T-helper 1 cell (primary cell): ENCODE measurements at places on chromosomes 1 and 21.

- no peak for DNase-seq
These were observed 91.6 kb upstream of the UBE2U start for GRCh38 chr1:64111787-64112186.

DNA sequence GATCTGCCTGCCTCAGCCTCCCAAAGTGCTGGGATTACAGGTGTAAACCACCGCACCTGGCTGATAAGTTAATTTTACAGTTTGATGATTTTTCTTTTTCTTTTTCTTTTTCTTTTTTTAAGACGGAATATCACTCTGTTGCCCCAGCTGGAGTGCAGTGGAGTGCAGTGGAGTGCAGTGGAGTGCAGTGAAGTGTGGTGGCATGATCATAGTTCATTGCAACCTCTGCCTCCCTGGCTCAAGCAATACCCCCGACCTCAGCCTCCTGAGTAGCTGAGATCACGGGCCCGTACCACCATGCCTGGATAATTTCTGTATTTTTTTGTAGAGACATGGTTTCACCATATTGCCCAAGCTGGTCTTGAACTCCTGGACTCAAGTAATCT is 84.4 kb upstream of the CXADR start:
- no peak for DNase-seq

GRCh38 chr1:155976913-155977689 is 1.2 kb downstream of the ARHGEF2 start:
- DNase-seq, result no peak

- no peak for DNase-seq
These were observed 594.7 kb upstream of the CAMK1G start for GRCh38 chr1:208988811-208989222.

DNA sequence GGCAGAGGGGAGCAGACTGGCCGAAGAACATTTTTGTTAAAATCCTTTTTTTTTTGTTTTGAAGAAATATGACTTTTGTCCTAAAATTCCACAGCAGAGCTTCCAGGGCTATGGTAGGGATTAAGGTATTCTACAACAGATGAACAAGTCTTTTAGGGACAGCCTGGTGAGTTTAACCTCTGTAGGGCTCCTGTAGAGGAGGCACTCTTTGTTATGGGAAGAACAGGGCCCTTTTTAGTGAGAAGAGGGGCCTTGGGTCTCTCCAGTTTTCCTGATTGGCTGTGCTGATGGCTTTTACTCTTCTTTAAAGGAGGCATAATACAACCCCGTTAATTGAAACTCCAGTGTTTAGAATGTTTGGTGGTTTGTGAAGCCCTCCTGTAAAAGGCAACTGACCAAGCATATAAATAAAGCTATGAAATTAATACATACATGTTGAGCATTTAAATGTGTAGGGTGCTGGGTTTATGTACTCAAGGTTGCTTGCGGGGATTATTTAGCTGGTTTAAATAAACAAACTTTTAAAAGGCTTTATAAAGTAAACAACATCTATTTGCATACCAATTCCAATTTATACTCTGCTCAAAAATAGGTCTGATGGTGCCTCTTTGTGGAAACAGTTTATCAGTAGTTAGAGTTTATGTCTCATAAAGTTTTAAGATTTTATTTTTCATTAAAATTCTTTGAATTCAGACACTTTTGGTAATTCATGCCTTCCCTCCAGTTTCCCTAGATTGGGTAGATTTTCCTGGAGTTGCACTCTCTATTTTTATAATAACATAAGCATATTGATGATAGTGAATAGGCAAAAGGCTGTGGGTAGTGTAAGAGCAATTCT is 46.5 kb downstream of the PBX1 start:
- DNase-seq, result no peak

GRCh38 chr1:197733324-197733723 is 42.0 kb downstream of the DENND1B start:
- no peak for DNase-seq

- DNase-seq, result no peak
These were observed 118.1 kb downstream of the EPHB2 start for GRCh38 chr1:22828484-22829308.

DNA sequence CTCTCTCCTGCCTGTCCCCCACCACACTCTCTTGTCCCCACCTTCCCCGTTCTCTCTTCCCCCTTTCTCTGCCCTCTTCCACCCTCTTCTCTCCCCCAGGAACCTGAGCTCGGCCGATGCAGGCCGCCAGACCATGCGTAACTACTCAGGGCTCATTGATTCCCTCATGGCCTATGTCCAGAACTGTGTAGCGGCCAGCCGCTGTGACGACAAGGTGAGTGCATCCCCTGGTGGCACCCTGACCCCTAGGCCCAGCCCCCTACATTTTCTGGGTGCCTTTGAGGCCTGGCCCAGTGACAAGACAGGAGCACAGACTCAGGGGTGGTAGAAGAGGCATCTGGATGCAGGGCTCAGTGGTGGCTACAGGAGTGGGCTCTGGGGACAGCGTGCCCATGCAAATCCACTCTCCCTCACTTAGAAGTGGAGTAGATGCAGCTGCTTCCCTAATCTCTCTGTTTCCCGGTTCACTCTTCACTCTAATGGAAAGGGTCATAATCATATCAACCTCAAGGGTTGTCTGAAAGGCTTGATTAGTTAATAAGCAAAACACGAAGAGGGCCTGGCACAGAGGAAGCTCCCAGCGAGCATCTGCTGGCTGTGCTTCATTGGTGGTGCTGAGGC is 37.0 kb downstream of the PKP1 start:
- DNase-seq, result no peak

DNA sequence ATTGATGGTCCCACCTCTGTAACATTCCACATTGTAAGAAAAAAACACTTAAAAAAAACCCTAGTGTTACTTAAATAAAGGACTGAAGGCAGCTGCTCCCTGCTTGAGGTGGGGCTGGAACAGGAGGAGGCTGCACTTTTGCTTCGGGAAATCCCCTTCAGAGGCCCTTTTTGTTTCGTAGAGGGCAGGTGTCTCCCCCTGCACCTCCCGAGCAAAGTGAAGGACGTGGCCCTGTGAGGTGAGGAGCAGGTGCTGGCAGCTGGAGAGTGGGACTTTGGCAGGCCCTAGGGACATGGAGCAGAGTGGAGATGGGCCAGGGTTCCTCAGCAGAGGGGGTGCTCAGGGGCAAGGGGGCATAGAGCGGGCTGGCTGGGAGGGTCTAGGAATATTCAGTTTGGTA is 33.4 kb upstream of the WNT4 start:
- DNase-seq, result no peak

DNA sequence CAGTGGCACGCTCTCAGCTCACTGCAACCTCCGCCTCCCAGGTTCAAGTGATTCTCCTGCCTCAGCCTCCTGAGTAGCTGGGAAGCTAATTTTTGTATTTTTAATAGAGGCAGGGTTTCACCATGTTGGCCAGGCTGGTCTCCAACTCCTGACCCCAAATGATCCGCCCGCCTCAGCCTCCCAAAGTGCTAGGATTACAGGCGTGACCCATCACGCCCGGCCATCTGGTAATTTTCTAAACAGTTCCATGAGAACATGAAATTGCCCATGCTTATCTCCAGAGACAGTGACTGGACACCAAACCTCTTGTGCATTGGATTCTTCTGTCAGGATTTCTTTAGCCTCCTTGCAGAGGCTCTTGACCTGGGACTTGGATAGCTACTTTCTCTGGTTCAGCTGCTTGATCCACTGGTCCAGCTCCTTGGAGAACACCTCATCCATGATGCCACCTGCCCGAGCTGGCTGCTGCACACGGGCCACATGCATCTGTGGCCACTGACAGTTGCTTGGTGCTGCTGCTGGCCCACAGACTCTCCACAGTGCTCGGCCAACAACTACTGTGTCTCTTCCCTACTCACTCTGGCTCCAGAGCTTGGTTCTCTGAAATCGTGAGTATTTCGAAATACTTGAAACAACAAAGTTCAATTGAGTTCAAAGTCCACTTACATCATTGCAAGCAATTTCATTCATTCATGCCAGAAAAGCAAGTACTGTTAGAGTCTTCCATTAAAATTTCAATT is 40.0 kb upstream of the CTPS1 start:
- no peak for DNase-seq

- DNase-seq, result no peak
These were observed at the start of gene CHI3L1 for GRCh38 chr1:203186446-203187303. CHI3L1 (minus strand) TSS chr1:203186704; CDS start chr1:203186623, 81 bp downstream.

DNA sequence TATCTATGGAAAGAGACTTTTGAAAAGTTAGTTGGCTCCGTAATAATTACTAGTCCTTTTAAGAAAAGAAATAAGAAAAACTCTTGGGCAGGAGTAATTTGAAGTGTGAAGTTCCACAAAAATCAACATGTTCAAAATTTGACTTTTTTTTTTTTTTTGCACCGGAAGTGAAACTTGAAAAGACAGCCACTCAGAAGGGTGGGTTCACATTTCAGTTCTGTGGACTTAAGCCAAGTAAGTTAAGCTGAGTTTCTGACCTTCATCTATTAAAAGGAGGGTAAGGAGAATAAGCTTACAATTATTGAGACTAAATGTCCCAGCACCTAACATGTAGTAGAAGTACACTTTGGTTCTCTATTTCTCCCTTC is 11.0 kb downstream of the RO60 start:
- DNase-seq, result no peak

DNA sequence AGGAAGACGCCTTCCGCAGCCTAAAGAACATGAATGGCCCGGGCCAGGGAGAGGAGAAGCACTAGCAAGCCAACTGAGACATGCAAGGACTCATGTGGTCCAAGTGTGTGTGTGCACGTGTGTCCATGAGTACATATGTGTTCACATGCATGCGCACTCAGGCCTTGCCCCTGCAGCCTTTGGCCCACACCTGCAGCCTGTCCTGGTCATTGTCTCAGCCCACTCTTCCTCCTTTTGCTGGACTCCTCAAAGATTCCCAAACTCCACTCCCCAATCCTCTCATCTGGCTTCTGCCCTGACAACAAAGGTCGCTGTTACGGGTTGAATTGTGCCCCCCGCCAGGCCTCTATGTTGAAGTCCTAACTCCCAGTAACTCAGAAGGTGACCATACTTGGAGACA is 21.9 kb downstream of the CDCA8 start:
- DNase-seq, result no peak

DNA sequence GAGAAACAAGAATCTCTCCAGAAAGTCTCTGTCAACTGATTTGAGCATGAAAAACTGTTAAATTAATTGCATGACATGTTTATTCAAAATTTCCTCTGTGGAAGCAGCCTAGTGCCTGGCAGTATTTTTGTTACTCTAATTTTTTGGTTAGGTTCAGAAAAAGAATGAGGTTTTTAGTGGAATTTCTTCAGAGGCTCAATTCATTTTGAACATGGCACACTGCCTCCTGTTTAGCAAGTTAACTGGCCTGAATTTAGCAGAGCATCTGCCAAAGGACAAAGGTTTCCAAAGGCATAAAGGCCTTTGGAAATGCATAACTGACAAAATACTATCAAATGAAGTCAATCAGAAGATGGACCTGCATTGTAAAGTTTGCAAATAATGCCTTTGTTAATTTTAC is 1326.5 kb downstream of the PLA2G4A start:
- no peak for DNase-seq

DNA sequence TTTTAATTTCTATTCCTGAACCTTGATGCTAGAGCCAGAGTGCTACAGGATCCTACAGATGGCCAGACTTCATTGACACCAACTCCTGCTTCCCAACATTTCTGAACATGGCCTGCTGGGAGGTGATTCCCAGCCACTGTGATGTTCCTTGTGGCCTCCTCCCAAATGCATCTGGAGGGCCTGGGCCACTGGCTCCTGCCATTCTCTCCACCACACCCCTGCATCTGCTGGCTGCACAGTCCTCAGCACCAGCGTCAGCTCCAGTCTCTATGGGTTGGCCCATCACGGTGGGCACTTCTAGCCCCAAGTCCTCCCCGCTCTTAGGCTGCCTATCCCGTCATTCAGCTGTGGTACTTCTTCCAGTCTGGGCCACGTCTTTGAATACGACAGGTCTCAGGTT is 91.2 kb upstream of the CD34 start:
- DNase-seq, result no peak

DNA sequence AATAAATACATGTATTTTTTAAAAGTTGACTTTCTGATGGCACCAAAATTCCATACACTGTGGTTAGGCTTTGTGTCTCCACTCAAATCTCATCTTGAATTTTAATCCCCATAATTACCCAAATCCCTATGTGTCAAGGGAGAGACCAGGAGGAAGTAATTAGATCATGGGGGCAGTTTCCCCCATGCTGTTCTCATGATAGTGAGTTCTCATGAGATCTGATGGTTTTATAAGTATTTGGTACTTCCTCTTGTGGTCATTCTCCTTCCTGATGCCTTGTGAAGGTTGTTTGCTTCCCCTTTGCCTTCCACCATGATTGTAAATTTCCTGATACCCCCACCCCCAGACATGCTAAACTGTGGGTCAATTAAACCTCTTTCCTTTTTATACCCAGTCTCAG is 1218.4 kb upstream of the PRMT6 start:
- no peak for DNase-seq

DNA sequence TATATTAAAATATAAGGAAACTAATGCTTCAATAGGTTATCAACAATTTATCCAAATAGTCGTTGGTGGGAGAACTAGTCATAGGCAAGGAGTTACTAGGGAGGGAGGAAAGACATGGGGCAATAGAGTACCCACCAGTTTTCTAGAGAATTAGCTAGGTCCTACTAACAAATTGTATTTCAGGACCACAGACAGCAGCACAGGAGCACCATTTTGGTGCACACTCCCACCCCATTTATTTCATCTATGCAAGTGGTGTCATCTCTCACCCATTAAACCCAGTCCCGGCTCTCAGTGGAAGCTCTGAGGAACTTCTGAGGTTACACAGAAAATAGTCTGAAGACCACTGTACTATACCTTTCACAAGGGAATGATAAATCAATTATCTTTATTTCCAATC is 89.0 kb upstream of the BCAR3 start:
- DNase-seq, result no peak

GRCh38 chr1:7651203-7651602 is 119.9 kb upstream of the VAMP3 start:
- DNase-seq, result no peak

- DNase-seq, result no peak
These were observed 146.4 kb upstream of the COL11A1 start for GRCh38 chr1:103254691-103255090.

GRCh38 chr21:37281993-37282392 is 14.9 kb upstream of the VPS26C start:
- no peak for DNase-seq

GRCh38 chr1:6317098-6317760 is 56.3 kb upstream of the GPR153 start:
- DNase-seq, result no peak

- no peak for DNase-seq
These were observed 44.7 kb downstream of the PTGER3 start for GRCh38 chr1:71002709-71003475.

DNA sequence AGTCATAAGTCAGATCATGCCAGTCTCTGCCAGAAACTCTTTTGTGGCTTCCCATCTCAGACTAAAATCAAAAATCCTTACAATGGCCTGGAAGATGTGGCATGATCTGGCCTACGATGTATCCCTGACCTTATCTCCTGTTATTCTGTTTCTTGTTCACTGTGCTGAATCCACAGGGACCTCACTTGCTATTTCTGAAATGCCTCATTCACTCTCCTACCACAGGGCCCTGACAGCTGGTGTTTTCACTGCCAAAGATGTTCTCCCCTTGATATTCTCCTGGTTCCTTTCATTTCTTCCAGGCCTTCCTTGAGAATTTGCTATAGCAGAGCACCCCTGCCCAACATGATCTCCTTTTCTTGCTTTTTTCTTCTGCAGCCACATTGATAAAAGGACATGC is 1.7 kb downstream of the DNALI1 start:
- DNase-seq, result no peak

- no peak for DNase-seq
These were observed 13.2 kb downstream of the MX1 start for GRCh38 chr21:41439248-41439647.
